Adipocyte (in vitro differentiated cells): ENCODE measurements at places on chromosomes 6 and 20.

GRCh38 chr6:209432-210103 is 82.7 kb upstream of the DUSP22 start:
- DNase-seq = no peak

DNA sequence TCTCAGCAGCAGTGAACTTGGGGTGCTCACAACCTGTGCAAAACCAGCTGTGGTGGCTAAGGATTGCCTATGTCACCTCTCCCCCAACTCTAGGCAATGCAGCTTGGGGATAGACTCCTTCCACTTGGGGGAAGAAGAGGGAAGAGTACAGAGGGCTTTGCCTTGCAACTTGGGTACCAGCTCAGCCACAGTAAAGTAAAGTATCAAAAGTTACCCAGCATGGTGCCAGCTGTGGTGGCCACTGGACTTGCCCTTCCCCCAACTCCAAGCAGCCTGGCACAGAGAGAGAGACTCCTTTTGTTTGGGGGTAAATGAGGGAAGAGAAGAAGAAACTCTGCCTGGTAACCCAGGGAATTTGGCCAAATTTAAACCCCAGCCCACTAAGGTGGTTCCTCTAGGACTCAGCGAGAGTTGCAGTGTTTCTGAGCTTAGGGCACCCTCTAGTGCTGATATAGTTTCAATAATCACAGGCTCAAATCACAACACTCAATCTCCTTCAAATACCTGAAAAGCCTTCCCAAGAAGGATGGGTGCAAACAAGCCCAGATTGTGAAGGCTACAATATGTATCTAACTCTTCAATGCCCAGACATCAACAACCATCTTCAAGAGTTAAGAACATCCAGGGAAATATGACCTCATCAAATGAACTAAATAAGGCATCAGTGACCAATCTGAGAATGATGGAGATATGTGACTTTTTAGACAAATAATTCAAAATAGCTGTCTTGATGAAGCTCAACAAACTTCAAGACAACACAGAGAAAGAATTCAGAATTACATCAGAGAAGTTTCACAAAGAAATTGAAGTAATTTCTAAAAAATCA is 7.6 kb upstream of the DEFB129 start:
- peak; percentile 68 for DNase-seq

DNA sequence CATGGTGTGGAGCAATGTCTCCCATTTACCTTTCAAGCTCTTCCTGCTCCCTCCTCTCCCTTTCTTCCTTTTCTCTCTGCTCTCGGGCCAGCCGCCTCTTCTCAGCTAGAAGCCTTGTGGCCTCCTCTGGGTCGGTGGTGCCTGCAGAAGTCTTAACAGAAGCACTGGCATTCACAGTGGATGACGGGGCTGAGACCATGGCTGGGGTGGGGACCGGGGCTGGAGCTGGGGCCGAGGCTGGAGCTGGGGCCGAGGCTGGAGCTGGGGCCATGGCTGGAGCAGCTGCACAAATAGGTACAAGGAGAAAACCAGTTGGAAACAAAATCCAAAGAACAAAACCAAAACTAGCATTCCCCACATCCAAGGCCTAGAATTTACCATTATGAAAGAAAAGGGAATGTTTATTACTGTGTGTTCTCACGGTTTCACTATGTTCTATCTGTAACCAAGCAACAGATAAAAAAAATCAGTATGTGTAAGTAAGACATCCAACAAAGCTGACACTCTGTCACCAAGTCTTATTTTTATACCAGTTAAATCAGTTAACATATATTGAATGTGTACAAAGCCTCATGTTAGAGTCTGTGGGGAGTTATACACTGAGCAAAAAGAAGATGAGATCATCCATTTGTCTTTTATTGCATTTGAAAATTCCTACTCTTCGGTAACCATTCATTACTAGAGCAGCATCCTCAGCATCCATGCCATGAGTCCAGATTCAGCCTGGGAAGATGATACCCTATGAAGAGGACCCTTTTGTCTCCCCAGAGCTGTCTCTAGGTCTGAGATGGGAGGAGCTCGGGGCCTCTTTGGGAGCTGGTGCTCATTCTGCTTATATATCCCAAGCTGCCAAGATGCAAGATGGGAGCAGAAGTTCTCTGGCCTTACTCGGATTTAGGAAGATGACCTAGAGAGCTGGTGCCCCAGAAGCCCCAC is 73.0 kb upstream of the BCLAF1 start:
- no peak for DNase-seq

GRCh38 chr20:8720089-8720488 is 348.8 kb upstream of the PLCB4 start:
- DNase-seq = peak; percentile 56

- no peak for DNase-seq
Observed at GRCh38 chr6:45450132-45450531, 72.4 kb upstream of the SUPT3H start.

GRCh38 chr6:135236732-135237131 is 55.6 kb downstream of the MYB start:
- DNase-seq = no peak

DNA sequence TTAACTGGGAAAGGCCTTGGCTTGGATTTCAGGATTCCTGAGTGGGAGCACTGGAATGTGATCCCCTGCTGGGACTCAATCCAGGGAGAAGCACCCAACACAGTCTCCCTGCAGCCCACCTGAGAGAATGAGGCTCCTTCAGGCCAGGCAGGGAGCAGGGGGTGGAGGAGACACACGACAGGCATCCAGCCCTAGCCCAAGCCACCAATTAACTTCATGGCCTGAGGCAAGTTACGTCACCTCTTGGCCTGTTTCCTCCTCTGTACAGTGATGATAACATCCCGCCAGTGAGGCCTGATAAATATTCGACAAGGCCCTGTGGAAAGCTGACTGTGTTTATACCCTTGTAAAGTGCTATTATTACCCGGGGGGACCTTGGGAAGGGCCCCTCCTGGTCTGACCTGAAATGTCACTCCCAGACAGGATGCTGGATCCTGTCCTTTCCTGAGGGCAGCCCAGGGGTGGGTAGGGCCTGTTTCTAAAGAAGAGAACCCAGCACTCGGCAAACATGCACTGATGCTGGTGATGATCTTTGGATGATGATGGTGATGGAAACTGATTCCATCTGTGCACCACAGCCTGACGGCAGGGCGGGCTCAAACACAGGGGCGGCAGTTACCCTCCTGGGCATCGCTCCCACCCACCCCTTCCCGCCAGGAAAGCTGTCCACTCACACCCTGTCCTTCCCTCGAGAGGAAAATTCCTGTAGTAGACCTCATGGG is 12.4 kb downstream of the FRS3 start:
- DNase-seq = peak; percentile 93

- DNase-seq = peak; percentile 79
Observed at GRCh38 chr6:35240838-35241801, 18.4 kb upstream of the ZNF76 start.

- DNase-seq = no peak
Observed at GRCh38 chr6:19181211-19181610, 656.0 kb upstream of the ID4 start.

GRCh38 chr20:62475027-62475771 is 596 bp downstream of the GATA5 start:
- no peak for DNase-seq

- peak; percentile 30 for DNase-seq
Observed at GRCh38 chr6:126232671-126233070, 107.2 kb upstream of the CENPW start.

DNA sequence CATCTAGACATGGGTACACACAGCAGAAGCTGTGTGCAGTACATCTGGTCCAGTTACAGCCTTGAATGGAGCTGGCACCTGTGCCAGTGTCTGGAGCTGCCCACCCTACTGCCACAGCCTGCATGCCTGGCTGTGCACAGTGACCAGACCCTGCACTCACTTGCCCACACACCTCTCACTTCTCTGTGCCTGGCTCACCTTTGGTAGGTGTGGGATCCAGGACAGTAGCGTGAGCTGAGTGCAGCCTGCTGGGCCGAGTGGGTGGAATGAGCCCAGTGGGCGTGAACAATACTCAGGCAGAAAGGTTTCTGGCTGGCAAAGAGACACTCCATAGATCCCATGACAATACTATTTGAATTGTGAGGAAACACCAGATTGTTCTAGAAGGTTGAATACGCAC is 839.5 kb upstream of the FLRT3 start:
- no peak for DNase-seq

- peak; percentile 58 for DNase-seq
Observed at GRCh38 chr6:169188475-169188874, 65.2 kb downstream of the THBS2 start.

DNA sequence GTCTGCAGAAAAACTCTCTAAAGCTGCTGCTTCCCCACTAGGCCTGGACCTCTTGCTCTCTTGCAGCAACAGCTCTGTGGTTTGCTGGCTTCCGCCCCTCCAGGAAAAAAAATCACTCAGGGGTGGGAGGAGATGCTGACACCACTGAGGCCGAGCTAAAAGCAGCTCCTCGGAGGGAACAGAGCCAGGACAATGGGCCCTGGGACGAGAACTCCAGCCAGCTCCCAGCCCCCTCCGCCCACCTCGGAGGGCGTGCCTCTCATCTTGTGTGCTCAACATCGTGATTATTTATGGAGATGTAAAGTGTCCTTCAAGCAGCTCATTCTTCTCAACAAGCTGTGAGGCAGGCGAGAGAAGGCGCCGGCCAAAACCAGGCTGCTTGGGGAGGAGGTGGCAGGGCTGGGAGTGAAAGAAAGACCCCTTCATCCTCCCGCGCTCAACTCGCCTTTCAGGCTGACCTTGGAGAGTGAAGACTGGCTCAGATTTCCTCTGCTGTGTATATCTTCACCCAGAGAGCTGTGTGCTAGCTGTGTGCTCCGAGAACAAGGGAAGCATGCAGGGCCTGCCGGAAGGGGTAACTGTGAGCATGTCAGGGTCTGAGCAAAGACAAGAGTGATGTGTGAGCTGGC is 53.5 kb upstream of the LRFN2 start:
- DNase-seq = no peak

DNA sequence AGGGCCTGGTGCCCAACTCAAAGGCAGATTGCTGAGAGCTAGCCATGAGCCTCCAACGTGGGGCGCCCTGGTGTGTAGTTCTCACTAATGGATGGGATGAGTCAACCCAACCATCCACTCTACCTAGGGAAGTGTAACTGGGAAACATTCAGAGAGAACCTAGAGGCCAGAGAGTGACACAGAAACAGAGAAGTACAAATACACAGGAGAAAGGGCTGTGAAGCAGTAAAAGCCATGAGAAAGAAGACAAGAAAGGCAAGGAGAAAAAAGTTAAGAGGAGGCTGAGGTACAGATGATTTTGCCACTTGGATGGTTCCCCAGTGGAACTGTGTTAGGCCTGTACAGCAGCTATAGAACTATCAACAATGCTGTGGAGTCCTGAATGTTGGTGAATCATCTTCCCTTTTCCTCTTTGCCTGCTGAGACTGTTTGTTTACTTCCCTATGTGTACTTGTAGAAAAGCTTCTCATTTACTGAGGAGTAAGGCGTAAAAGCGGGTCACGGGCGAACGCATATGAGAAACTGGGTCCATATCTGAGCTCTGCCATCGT is 39.0 kb downstream of the MAN1A1 start:
- no peak for DNase-seq

- peak; percentile 56 for DNase-seq
Observed at GRCh38 chr6:113829696-113830045, 27.5 kb upstream of the MARCKS start.

- DNase-seq = no peak
Observed at GRCh38 chr20:54129350-54129749, 44.4 kb downstream of the CYP24A1 start.

DNA sequence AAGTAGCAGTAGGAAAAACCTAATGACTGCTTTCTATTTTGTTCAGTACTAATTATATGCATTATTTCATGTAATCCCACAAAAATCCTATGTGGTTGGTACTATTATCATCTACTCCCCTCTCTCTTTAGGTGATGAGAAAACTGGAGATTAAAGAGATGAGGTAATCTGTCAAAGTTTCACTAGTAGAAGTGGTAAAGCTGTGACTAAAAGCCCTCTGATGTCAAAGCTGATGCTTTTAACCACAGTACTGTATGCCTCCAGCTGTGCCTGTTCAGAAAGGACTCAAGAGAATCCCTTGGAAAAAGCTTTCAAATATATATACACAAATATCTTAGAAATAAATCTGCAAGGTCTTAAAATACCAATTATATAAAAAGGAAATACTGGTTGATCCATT is 38.0 kb downstream of the PHIP start:
- DNase-seq = peak; percentile 15

DNA sequence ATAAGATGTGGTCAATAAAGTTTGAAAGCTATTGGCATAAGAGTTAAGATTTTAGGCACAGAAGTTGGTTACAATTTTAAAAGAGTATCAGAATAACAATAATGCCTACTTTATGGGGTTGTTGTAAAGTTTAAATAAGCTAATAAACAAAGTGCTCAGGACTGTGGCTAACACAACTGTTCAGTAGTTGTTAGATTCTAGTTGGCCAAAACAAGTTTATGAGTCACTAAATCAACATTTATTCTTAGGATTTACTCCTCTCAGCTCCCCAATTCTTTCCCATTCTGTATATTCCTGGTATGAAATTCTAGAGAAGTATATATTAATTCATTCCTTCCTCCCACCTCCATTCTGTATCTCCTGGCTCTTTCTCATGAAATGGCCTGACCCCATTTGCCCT is 14.5 kb downstream of the RMND1 start:
- peak; percentile 23 for DNase-seq

DNA sequence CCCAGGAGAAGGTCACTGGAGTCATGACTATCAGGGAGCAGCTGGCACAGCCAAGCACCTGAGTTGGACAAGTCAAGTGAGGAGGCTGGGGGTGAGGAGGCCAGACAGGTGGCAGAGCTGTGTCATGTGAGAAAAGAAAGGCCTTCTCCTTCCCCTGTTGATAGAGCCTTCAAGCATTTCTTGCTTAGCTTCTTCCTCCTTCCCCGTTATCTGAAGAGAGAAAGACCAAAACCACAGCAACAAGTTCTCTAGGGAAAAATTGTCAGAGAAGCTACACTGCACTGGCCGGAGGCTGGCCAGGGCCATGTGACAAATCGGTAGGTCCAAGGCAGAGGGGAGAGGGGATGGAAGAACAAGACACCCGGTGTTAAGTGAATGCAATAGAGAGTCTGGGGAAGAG is 202.1 kb upstream of the PRDM1 start:
- no peak for DNase-seq

- no peak for DNase-seq
Observed at GRCh38 chr6:25410102-25410501, 130.9 kb downstream of the CARMIL1 start.

DNA sequence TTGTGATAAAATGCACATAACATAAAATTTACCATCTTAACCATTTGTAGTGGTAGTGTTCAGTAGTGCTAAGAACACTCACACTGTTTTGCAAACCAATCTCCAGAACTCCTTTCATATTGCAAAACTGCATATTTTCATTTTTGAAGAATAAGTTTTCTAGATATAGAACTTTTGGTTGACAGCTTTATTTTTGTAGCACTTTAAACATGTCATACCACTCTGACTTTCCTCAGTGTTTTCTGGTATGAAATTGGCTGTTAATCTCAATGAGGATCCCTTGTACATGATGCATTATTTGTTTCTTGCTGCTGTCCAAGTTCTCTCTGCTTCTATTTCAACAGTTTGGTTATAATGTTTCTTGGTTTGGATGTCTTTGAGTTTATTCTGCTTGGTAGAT is 45.1 kb upstream of the MICB start:
- no peak for DNase-seq

GRCh38 chr6:119256978-119257462 is 92.5 kb downstream of the MAN1A1 start:
- DNase-seq = no peak

- DNase-seq = peak; percentile 58
Observed at GRCh38 chr6:22954749-22955385, 385.5 kb downstream of the HDGFL1 start.
